Psoas muscle (tissue), 8 donors: ENCODE measurements at places on chromosomes 11 and 22. TPM values are rescaled to one million over a fixed set of nuclear protein-coding genes. Genes with fewer than 3 reads are reported as not detected.
A peak's percentile ranks its signal among the peaks of the same experiment; 100 is the strongest.

GRCh38 chr11:105899772-105900171 is 122.3 kb downstream of the MSANTD4 start:
- DNase-seq, result no peak

The OR51E2 gene
- polyA plus RNA-seq, result 0.23 TPM

- DNase-seq, result no peak
Observed at GRCh38 chr11:76167590-76167989, 38.7 kb downstream of the WNT11 start.

GRCh38 chr22:19990609-19991394 is 25.8 kb downstream of the ARVCF start:
- DNase-seq, result peak; percentile 46

DNA sequence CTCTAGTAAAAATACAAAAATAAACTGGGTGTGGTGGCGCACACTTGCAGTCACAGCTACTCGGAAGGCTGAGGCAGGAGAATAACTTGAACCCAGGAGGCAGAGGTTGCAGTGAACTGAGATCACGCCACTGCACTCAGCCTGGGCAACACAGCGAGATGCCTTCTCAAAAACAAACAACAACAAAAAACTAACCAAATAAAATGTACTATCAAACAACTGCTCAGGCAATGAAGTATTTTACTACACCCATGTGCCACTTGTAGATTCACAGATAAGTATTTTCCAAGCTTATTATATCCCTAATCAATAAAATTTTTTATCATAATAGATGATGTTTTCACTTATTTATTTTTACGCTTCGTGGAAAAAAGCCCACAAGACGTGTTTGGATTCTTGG is 924 bp downstream of the C11orf65 start:
- no peak for DNase-seq

The SLC22A25 gene
- polyA plus RNA-seq, result not detected

DNA sequence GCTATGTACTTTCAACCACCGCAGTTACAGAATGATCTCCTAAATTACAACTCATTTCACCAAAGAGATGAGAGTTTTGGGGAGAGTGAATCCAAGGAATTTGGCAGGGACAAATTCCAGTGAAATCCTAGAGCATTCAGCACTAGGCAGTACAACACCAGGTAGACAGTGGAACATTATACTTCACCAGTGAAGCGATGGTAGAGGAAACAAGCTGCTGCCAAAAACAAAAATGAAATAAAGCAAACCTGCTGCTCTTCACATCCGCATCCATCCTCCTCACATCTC is 16.9 kb downstream of the SMCO4 start:
- DNase-seq, result no peak

GRCh38 chr22:40423310-40423688 is 52.9 kb downstream of the SGSM3 start:
- peak; percentile 50 for DNase-seq

GRCh38 chr11:128022007-128022368 is 565.4 kb downstream of the ETS1 start:
- DNase-seq, result no peak

The PRR33 gene
- polyA plus RNA-seq, result 0.61 TPM

DNA sequence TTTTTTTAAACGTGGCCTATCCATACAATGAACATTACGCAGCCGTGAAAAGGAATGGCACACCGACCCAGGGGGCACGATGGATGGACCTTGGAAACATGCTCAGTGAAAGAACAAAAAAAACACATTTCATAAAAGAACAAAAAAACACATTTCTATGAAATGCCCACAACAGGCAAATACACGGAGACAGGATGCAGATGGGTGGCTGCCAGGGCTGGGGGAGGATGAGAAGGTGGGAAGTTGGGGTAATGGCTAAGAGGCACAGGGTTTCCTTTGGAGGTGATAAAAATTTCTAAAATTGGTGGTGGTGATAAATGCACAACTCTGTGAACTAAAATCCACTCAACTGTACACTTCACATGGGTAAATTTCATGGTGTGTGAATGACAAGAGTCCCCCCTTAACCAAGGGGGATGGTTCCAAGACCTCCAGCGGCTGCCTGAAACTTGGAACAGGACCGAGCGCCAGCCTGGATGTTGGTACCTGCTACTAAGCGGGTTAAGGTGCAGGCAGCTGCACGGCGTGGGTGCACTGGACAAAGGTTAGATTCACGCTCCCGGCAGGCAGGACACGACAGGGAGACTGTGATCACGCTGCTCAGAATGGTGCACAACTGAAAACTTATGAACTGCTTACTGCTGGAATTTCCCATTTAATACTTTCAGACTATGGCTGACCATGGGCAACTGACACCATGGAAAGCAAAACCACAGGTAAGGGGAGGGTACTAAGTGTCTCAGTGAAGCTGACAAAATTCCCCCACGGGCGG is 16.5 kb downstream of the BRD1 start:
- no peak for DNase-seq

GRCh38 chr22:20116376-20116950 is 559 bp downstream of the RANBP1 start:
- DNase-seq, result no peak

GRCh38 chr22:29195118-29195963 is 10.4 kb upstream of the EMID1 start:
- no peak for DNase-seq

DNA sequence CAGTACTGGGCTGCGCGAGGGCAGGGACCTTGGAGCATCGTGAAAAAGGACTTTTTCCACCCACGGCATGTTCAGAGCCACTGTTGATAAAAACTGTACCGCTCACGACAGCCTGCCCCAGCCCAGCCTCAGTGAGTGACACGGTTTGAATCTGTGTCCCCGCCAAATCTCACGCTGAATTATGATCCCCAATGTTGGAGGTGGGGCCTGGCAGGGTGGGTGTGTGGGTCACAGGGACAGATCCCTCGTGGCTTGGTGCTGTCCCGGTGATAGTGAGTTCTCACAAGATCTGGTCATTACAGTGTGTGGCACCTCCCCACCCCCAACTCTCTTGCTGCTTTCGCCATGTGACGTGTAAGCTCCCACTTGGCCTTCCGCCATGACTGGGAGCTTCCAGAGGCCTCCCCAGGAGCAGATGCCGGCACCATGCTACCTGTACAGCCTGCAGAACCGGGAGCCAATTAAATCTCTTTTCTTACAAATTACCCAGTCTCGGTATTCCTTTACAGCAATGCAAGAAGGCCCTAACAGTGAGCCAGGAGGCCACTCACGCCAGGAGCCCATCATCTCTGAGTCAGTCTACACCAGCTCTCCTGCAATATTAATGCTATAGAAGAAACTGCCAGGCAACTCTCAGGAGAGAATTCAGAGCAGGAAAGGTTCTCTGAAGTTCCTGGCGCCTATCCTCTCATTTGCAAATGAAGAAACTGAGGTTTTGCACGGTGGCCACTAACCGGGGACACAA is 1.3 kb downstream of the TOLLIP start:
- no peak for DNase-seq

GRCh38 chr11:2360081-2360642 is 16.9 kb upstream of the CD81 start:
- no peak for DNase-seq

- DNase-seq, result no peak
Observed at GRCh38 chr11:98177925-98178324, 842.8 kb upstream of the CNTN5 start.

The ARHGAP1 gene
- polyA plus RNA-seq, result 12.5 TPM

- no peak for DNase-seq
Observed at GRCh38 chr22:22397292-22397870, 111.2 kb downstream of the ZNF280B start.

The IGSF9B gene
- 0.65 TPM for polyA plus RNA-seq

The SLC6A5 gene
- not detected for polyA plus RNA-seq

DNA sequence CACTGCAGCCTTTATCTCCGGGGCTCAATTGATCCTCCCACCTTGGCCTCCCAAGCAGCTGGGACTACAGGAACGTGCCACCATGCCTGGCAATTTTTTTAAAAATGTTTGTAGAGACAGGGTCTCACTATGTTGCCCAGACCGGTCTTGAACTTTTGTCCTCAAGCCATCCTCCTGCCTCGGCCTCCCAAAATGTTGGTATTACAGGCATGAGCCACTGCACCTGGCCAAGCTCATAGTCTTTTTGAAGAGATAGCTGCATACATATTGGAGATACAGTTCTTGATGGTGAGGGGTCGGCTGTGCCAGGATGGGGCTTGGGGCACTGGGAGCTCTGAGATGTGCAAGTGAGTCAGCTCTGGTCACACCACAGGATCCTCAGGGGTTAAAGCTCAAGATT is 53.2 kb downstream of the CHRDL2 start:
- no peak for DNase-seq

- no peak for DNase-seq
Observed at GRCh38 chr11:33452836-33453624, 195.8 kb downstream of the HIPK3 start.

The NFAM1 gene
- 0.16 TPM for polyA plus RNA-seq

DNA sequence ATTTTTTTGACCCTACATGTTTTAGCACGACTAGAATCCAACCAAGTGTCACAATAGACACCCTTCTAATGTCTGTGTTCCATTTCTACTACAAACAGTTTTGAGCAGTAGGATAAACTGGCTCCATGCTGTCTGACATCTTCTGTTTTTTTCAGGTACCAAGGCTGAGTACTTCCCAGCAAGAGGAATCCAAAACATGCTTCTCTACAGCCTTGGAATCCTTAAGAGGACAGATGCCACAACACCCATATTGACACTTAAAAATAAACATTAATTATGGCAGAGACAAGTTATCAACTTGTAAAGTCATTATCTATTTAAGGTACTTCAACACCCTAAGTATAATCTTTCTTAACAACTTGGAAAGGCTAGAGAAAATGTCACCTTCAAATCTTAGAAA is 54.2 kb downstream of the LGR4 start:
- no peak for DNase-seq

DNA sequence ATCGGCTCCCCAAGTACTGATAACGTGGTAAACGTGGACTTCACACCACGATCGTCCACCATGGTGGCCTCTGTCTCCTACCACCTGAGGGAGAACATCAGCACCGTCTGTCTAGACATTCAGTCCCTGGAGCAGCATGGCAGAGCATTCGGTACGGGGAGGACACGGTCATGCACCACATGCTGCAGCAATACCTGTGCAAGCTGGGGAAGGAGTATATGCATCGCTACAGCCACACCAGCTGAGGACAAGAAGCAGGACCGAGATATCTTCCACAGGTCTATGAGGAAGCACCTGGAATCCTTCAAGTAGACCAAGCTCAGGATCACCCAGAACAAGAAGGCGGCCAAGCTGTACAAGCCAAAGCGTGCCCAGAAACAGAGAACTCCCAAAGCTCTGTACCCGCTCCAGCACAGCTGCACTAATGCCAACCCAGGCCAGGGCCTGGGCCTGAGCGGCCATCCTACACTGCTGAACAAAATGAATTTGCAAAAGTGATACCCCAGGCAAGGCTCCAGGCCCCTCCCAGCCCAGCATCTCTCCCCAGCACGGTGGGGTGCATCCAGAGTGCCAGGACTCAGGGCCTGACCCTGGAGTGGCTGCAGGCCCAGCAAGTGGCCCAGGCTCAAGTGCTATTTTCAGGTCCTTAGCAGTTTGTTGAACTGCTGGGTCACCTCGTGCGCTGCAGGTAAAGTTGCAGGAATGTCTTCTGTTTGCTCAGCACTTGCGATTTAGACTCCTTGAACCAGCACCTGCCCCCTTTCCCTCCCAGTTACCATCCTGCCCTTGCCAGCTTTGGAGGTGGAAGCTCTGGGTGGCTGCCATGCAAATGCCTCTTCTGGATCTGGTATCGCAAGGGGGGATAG is 119.3 kb upstream of the SERPIND1 start:
- DNase-seq, result no peak

The B4GALNT4 gene
- polyA plus RNA-seq, result 0.27 TPM

DNA sequence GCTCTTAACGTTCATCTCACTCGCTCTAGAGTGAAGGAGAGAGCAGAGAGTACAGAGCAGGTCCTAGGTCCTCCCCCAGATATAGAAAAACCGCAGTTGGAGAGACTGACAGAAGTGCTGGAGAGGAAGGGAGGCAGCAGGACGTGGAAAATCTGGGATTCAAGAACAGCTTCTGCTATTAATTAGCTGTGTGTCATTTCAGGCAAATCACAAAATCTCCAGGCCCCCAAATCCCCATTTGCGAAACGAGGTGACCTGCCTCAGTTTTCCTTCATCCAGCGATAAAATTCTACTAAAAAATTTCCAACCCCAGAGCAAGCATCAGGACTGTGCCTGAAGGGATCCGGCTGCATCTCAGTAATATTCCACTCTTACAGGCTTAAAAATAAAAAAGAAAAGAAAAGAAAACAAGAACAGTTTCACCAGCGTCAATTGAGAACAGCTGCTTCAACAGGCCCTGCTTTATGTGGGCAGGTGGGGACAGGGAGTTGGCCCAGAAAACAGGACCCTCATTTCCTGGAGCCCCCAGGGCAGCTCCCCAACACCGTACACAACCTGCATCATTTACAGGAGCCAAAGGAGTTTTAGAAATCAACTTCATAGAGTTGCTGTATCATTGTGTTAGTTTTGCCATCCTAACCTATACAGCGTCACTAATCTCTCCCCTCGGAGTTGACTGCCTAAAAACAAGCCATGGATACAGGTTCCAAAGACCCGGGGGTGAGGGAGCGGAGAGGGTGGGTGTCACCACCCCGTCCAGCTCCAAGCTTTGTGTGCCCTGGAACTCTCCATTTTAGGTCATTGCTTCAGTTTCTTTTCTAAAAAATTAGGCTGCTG is 2.3 kb upstream of the MALAT1 start:
- DNase-seq, result no peak

GRCh38 chr11:67492801-67493547 is 10.1 kb downstream of the AIP start:
- no peak for DNase-seq

The TRMT112 gene
- polyA plus RNA-seq, result 311 TPM

- no peak for DNase-seq
Observed at GRCh38 chr22:27879923-27880322, 39.1 kb downstream of the PITPNB start.

DNA sequence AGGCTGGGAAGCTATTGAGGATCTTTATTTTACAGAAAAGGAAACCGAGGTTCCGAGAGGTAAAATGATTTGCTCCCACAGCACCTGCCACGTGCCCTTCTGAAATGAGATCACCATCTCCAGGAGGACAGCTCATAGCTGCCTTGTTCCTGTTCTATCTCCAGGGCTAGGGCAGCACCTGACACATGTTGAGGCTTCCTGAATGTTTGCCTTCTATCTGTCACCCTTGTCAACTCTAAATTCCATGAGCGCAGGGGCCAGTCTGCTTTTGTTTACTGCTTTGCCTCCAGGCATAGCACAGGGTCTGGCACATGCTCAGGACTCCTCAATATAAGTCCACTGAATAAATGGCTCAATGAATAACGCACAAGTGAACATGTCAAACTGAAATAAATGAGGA is 24.1 kb downstream of the ASCC2 start:
- DNase-seq, result no peak

The PGA4 gene
- polyA plus RNA-seq, result 1.1 TPM

GRCh38 chr11:9748361-9748970 is 84.6 kb downstream of the SWAP70 start:
- no peak for DNase-seq

The ROBO4 gene
- 10.2 TPM for polyA plus RNA-seq

The LPXN gene
- polyA plus RNA-seq, result 3.4 TPM
